NCI-H748 treated with DMSO at 0.1 percent for 48 hours (cell line): ENCODE measurements at places on chromosomes 12 and 14.
A peak's percentile ranks its signal among the peaks of the same experiment; 100 is the strongest.

GRCh38 chr12:64595863-64596793, 14.2 kb upstream of the RASSF3 start:
- DNase-seq: no peak

DNA sequence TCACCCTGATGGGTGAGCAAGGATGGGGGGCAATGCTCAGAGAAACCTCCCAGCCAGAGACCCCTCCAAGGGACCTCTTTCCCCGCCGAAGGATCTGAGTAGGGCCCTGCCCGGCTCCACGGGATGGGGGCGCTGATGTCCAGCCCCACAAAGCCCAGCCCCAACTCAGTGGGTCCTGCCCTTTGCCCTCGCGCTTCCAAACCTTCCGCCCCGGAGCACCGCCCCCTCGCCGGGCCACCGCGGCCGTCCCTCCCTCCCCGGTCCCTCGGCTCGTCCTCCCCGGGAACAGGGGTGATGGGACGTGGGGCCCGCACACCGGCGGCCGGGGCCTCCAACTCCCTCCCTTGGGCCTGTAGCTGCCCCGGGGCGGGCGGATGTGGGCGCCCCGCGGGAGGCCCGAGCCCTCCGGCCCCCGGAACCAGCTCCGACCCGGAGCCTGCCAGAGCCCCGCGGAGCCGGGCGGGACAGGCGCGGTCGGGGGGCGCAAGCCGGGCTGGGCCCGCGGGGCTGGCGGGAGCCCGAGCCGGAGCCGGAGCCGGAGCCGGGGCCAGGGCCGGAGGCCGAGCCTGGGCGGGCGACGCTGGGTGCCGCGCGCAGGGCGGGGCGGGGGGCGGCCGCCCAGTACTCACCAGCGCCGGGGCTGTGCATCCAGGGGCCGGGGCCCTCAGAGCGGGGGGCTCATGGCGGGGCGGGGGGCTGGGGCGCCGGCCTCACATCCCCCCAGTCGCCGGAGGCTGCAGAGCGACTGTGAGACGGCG, 386 bp downstream of the HDAC7 start:
- DNase-seq: no peak

GRCh38 chr12:126895951-126896913, 1370.7 kb upstream of the TMEM132C start:
- DNase-seq: no peak

GRCh38 chr14:103735815-103736545, 20.4 kb downstream of the ZFYVE21 start:
- no peak for DNase-seq

GRCh38 chr14:84806622-84807021, 723.3 kb upstream of the FLRT2 start:
- no peak for DNase-seq

GRCh38 chr12:42510823-42511222, 78.7 kb downstream of the PRICKLE1 start:
- no peak for DNase-seq

- DNase-seq: no peak
These were observed 143.2 kb downstream of the CALM1 start for GRCh38 chr14:90539996-90540395.

DNA sequence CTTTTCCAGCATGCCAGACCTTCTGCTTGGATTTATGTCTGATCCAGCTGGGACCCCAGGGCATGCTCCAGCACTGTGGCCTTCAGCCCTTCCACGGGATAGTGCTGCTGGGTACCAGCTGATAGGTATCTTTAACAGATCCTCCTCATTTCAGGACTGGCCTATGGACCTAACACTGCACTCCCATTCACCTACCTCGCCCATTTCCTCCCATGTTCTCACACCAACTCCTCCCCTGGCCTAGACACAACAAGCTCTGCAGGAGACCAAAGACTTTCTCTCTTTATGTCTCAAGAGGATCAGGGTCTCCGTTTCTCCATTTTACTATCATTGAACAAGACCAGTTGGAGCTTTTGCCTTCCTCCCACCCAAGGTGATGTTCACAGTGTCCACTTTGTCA, 140.0 kb upstream of the TMCC3 start:
- DNase-seq: no peak

DNA sequence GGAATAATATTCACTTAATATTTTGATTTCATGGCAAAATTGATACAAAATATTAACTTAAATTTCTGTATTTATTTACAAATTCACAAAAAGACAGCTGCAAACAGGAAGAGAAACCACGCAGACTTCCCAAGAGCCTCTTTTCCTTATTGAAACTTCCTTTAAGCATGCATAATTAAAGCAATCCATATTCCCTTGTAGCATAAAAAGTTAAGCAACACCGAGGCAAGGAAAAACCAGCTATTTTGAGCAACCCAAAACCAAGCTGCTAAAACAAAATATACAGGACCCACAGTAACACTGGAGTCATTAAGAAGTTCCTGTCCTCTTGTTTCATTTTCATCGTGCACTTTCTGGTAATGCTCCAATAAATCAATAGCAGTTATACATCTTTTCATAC, 58.0 kb downstream of the EEA1 start:
- no peak for DNase-seq

DNA sequence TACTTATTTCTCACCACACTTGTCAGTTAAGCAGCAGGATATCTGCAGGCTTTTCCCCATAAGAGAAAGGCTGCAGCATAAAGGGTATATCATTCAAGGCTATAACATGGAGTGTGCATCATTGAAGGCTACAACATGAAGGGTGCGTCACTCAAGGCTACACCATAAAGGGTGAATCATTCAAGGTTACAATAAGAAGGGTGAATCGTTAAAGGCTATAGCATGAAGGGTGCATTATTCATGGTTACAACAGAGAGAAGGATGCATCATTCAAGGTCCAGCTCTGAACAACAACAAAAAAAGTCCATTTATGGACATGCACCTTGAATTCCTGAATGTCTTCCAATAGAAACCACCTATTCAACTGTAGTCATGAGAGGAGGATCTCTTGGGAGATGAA, 32.8 kb upstream of the LUM start:
- DNase-seq: no peak

GRCh38 chr12:54444206-54444605, 25.1 kb upstream of the ITGA5 start:
- peak; percentile 47 for DNase-seq

- DNase-seq: no peak
These were observed 43.6 kb upstream of the KCNH5 start for GRCh38 chr14:63088865-63089264.
